ENCODE measurements at places on chromosomes 1 and 21. TPM values are rescaled to one million over a fixed set of nuclear protein-coding genes. Genes with fewer than 3 reads are reported as not detected.

- H3K4me3 ChIP-seq = no peak overlapping the region
- peak overlapping the region; percentile 85 for H3K27ac ChIP-seq
- no peaks in the 10 kb centered on the region for H3K36me3 ChIP-seq
- no peaks in the 10 kb centered on the region for H3K4me1 ChIP-seq
These were observed 159.8 kb downstream of the TGFBR3 start for GRCh38 chr1:91725989-91726721.

- H3K27ac ChIP-seq = no peak overlapping the region
- no peaks in the 10 kb centered on the region for H3K4me1 ChIP-seq
- H3K27me3 ChIP-seq = no peaks in the 10 kb centered on the region
- DNase-seq = no peak
These were observed 15.2 kb downstream of the PPT1 start for GRCh38 chr1:40081871-40082270.

- no peak overlapping the region for H3K4me3 ChIP-seq
- DNase-seq = peak; percentile 79
- H3K27me3 ChIP-seq = no peaks in the 10 kb centered on the region
- peaks cover 7% of the 10 kb centered on the region for H3K4me1 ChIP-seq
- H3K36me3 ChIP-seq = no peaks in the 10 kb centered on the region
These were observed 14.3 kb downstream of the GPR137B start for GRCh38 chr1:236156512-236157208.

DNA sequence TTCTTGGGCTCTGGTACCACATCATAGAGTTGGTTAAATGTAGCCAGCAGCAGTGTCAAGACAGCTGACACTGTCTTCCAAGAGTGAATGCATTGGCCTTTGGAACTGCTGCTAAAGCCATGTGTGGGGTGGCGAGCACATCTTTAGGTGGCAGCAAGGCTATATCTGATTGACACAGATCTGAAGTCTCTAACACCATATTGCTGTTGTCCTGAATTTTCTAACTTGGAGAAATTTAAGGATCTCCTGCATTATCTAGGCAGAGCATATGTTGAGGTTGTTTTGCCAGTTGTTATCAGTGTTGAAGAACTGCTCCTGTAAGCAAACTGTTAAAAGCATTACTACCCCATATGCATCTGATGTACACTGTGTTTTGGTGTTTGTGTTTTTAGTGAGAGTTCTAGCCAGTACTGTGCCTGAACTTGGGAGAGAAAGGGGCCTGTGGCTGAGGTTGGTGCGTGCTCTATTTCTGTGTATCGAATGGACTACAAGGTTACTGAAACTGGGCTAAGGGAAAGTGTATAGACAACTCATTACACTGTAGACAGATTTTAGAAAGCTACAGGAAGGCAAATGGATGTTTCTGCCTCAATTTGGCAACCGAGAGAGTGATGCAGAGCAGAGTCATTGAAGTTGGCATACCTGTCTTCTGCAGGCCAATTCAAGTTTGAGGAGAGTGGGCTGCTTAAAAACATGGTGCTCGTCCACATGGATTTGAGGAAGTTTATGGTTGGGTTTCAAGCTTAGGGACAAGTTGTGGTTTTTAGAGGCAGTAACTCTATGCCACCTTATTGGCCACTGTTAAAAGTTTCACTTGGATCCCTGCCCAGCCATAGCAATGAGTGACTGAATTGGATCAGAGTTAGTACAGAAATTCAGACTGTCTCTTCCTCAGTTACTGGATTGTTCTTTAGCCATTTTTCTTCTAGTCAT lies 16.9 kb downstream of the DYRK3 start:
- DNase-seq = no peak
- no peaks in the 10 kb centered on the region for H3K4me1 ChIP-seq
- H3K27me3 ChIP-seq = no peaks in the 10 kb centered on the region
- H3K27ac ChIP-seq = no peak overlapping the region

GLIS1 gene
- total RNA-seq = 0.66 TPM

USH2A gene
- not detected for total RNA-seq

MYCL gene
- total RNA-seq = 9.9 TPM

SMIM11 gene
- 14.0 TPM for total RNA-seq

CBR3 gene
- total RNA-seq = 2.7 TPM
